HFFc6 (cell line): ENCODE measurements at places on chromosomes 1 and 21.

DNA sequence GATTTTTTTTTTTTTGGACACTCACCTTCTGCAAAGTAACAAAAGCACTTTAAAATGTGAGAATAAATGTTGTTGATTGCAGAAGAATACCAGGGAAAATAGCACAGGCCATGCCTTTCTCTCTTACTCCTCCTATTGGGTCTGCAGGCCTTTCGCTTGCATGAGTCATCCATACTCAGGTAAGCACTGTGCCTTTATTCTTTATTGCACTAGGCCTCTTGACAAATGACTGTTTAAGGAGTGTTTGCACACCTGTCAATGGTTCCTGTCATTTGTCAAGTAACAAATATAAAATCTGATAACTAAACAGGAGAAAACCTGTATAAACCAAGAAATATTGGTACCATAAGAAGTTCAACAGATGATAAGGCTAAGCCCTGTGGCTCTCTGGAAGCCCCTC, 106.5 kb downstream of the RGS7 start:
- no peak overlapping the region for H3K27ac ChIP-seq
- H3K27me3 ChIP-seq: no peaks in the 10 kb centered on the region; the same call in 1 of the 2 replicates
- peaks cover 10% of the 10 kb centered on the region for H3K4me1 ChIP-seq
- no peak overlapping the region for H3K4me3 ChIP-seq

- H3K27me3 ChIP-seq: no peaks in the 10 kb centered on the region; the same call in none of the 2 replicates
- DNase-seq: no peak
- no peak overlapping the region for H3K4me3 ChIP-seq
- no peaks in the 10 kb centered on the region; the same call in 1 of the 2 replicates for H3K36me3 ChIP-seq
- H3K4me1 ChIP-seq: no peaks in the 10 kb centered on the region
- H3K27ac ChIP-seq: no peak overlapping the region
Measured at GRCh38 chr1:45317166-45317565, 9.5 kb upstream of the HPDL start.

DNA sequence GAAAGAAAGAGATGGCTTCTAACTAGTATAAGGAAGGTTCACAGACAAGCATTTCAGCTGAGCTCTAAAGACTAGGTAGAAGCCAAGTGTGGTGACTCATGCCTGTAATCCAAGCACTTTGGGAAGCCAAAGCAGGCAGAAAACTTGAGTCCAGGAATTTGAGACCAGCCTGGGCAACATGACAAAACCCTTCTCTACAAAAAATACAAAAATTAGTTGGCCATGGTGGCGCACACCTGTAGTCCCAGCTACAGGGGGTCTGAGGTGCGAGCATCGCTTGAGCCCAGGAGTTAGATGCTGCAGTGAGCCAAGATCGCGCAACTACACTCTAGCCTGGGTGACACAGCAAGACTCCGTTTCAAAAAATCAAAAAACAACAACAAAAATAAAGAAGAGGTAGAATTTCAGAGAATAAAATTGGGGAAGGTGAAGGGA, 27.8 kb downstream of the FBXO42 start:
- H3K36me3 ChIP-seq: peaks cover 7% of the 10 kb centered on the region; the same call in 1 of the 2 replicates
- H3K4me1 ChIP-seq: peaks cover 28% of the 10 kb centered on the region
- DNase-seq: peak; percentile 74
- peak overlapping the region; percentile 56; the same call in 1 of the 2 replicates for H3K27ac ChIP-seq

DNA sequence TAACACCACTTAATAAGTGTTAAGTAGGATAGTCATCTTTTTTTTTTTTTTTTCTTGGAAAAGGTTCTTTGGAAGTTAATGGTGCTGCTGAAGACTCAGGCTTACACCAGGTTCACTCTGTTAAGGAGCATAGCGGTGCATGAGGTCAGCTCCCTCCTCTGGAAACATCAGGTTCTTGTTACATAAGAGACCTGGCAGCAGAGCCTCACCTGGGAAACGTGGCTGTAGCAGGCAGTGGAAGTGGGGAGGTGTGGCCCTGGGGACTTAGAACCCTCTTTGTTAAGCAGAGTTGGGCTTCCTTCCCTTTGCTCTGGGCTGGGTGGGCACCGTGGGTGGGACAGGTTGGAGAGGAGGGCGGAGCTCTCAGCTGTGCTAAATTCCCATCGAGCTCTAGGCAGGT, 104.1 kb downstream of the CNIH3 start:
- no peak overlapping the region for H3K27ac ChIP-seq
- H3K4me3 ChIP-seq: no peak overlapping the region
- H3K27me3 ChIP-seq: no peaks in the 10 kb centered on the region; the same call in 1 of the 2 replicates
- peaks cover 28% of the 10 kb centered on the region for H3K36me3 ChIP-seq
- H3K4me1 ChIP-seq: peaks cover 13% of the 10 kb centered on the region
- DNase-seq: no peak
